ENCODE measurements at places on chromosomes 6 and 20.

DNA sequence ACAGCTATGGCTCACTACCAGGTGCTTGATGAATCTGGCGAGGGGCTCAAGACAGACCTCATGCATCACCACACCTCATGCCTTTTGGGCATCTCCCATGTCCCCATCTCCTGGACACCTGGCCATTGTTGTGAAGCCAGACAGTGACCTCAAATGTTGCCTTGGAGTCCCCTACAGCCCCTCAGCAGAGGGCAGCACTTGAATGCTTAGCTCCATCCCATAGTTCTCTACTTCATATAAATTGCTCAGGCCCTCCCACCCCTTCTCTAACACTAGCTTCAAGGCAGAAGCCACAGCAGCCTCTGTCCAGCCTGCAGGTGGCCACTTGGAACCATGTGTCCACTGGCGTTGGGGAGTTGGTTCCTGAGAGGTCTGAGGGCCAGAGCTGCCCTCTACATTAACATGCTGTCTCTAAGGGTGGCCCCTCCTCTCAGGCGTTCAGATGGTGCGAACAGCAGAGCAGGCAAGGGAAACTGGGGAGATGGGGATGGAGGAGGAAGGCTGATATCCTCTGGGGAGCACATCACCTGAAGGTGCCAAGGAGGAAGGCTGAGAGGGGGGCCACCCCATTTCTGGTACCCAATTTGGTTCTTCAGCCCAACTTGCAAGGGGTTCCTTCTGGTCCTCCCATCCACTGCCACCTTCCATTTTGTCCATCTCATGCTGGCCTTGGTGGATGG lies 31.3 kb downstream of the MOCS1 start:
- DNase-seq, result no peak

DNA sequence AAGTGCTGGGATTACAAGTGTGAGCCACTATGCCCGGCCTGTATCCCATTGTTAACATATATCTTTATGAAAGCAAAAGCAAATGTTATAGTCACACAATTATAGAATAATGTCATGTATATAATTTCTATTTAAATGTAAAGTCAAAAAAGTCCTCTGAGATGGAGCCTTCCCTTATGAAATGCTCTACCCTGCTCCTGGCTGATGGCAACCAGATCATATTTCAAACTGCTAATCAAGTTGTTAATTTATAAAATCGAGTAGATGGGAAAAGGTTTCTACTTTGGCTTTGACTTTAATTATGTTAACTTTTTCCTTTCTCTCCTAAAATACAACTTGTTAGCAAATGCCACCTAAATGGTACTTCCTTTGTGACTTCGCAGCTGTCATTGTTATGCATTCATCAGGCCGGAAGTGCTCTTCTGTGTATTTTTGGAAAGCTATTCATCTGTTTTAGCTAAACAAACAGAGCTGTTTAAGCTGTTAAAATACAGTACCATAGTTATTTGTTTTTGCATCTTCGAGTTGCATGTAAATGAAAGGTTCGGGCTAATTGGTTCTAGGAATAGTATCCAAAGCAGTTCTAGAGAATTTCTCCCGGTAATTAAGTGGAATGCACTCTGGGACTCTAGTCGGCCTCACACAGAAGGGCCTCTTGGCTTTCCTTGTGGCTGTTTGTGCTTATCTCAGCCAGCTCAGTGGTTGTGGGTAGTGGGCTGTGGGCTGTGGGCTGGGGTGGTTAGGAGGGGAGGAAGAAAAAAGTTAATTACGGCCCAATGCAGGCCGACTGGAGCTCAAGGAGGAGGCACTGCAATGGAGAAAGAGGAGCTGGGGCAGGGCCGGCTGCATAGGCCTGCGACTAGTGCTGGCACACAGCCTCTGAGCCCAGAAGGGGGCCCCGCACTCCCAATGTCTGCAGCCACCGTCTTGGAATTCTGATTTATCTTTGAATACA lies 34.8 kb downstream of the SLC35D3 start:
- no peak for DNase-seq

- DNase-seq, result no peak
Measured at GRCh38 chr20:14664101-14664500, 326.7 kb upstream of the FLRT3 start.

DNA sequence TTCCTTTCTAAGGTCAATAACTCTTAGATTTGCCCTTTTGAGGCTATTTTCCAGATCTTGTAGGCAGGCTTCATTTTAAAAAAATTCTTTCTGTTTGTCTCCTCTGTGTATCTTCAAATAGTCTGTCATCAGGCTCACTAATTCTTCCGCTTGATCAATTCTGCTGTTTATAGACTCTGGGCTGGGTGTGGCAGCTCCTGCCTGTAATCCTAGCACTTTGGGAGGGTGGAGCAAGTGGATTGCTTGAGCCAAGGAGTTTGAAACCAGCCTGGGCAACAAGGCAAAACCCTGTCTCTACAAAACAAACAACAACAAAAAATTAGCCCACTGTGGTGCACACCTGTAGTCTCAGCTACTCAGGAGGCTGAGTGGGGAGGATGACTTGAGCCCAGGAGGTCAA lies 40.0 kb upstream of the SCP2D1 start:
- DNase-seq, result no peak

Measured in progenitor cell of endocrine pancreas (in vitro differentiated cells).